ENCODE measurements at places on chromosomes 1 and 21. TPM values are rescaled to one million over a fixed set of nuclear protein-coding genes. Genes with fewer than 3 reads are reported as not detected.

DNA sequence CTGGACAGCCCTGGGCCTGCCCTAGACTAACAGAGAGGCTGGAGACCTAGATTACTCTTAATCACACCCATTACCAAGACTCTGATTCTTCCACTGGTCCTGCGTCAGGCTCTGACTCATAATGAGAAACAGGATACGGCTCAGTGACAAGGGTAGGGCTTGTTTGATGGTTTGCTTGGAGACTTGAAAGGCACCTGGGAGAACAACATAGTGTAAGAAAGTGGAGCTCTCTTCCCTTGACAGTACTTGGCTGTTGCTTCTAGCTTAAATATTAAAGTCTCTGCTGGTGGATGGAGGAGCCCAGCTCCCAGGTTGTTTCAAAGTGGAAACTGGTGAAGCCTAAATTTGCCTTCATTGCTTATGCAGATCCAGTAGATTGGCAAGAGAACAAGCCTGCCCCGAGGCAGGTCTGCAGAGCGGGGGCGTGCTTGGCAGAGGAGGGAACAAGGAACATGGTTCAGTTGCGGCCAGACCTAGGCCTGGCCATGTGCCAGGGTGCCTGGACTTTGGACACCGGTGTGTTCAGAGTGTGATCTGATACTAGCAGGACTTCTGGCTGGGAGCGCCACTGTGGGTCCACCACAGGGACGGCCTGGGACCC, 480.6 kb downstream of the CAMTA1 start:
- H3K4me1 ChIP-seq, result no peaks in the 10 kb centered on the region
- no peak for DNase-seq
- H3K27ac ChIP-seq, result no peak overlapping the region
- no peak overlapping the region for H3K4me3 ChIP-seq
- no peaks in the 10 kb centered on the region for H3K36me3 ChIP-seq

DNA sequence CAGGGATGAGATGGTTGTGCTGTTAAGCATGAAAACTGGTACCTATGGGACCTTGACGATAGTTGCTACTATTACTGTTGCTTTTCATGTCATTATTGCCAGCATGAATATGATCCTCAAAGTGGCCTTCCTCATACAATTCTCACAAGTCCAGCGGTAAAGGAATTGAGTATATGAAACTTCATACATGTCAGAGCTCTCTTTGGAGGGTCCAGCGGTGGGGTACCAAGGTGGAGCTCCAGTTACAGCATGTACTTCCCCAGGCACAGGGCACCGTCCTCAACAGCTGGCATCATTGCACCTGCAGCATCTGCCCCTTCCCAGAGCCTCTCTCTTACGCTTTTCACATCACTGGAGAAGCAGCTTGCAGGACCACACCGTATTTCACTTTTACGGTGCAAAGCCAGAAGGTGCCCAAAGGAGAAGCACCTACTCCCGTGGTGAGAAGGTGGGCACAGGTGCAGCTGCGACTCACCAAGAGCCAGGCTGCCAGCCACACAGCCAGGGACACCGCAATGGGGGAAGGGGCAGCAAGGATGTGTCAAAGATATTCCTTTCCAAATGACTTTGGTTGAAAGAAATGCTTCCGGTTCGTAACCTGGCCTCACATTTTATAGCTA, 166.4 kb upstream of the IRF2BP2 start:
- no peak overlapping the region for H3K27ac ChIP-seq
- no peaks in the 10 kb centered on the region for H3K27me3 ChIP-seq
- peaks cover 13% of the 10 kb centered on the region for H3K4me1 ChIP-seq
- H3K36me3 ChIP-seq, result peaks cover 1% of the 10 kb centered on the region
- H3K4me3 ChIP-seq, result no peak overlapping the region

HTR6 gene
- total RNA-seq, result 0.11 TPM

FRRS1 gene
- 22.5 TPM for total RNA-seq

GRCh38 chr1:172083191-172083590, 241.9 kb downstream of the DNM3 start:
- H3K4me3 ChIP-seq, result no peak overlapping the region
- DNase-seq, result no peak
- H3K27ac ChIP-seq, result no peak overlapping the region
- H3K27me3 ChIP-seq, result no peaks in the 10 kb centered on the region
- peaks cover 29% of the 10 kb centered on the region for H3K4me1 ChIP-seq
- H3K36me3 ChIP-seq, result peaks cover 5% of the 10 kb centered on the region

ADORA3 gene
- not detected for total RNA-seq

DNA sequence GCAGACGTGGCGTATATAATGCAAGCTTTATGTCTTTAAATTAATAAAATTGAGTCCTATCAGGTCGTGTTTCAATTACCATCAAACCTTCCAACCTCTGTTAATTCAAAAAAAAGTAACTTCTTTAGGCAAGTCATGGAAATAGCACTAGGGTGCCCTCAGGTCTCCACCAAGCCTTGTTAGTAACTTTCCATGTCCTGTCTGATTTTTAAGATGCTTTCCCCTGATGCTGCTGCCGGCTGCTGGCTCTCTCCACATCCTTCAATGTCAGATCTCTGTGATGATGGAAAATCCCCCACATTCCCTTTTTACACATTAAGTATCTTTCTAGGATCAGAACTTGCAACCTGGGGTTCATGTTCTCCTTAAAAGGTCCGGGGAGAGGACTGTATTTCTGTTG, 3.0 kb downstream of the ERG start:
- no peak overlapping the region for H3K27ac ChIP-seq
- peaks cover 15% of the 10 kb centered on the region for H3K27me3 ChIP-seq
- DNase-seq, result no peak
- no peaks in the 10 kb centered on the region for H3K36me3 ChIP-seq

FMO5 gene
- 0.97 TPM for total RNA-seq

- H3K4me3 ChIP-seq, result no peak overlapping the region
- DNase-seq, result no peak
- H3K36me3 ChIP-seq, result no peaks in the 10 kb centered on the region
- no peak overlapping the region for H3K27ac ChIP-seq
- no peaks in the 10 kb centered on the region for H3K4me1 ChIP-seq
- H3K27me3 ChIP-seq, result peaks cover 26% of the 10 kb centered on the region
Observed at GRCh38 chr1:233928123-233928522, 23.6 kb downstream of the SLC35F3 start.

DNA sequence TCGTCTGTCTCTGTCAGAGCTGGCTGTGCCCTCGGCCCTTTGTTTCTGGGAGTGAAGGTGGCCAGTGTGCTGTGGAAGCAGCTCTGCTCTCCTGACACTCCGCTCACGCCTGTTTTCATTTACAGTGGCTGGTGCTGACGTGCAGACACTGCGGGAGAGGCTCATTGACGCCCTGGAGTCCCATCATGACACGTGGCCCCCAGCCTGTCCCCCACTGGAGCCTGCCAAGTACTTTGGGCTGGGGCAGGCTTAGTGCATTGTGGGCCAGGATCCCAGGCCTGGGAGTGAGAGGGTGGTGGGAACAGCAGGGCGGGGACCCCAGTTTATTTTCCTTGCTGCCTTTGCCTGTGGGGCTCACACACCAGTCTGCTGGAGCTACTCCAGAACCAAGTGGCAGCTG, 21.1 kb downstream of the QSOX1 start:
- peaks cover 4% of the 10 kb centered on the region for H3K36me3 ChIP-seq
- no peaks in the 10 kb centered on the region for H3K27me3 ChIP-seq
- H3K4me1 ChIP-seq, result no peaks in the 10 kb centered on the region

GRCh38 chr1:169091480-169091941, 15.0 kb upstream of the ATP1B1 start:
- H3K36me3 ChIP-seq, result no peaks in the 10 kb centered on the region
- no peak overlapping the region for H3K27ac ChIP-seq
- peaks cover 19% of the 10 kb centered on the region for H3K4me1 ChIP-seq
- H3K4me3 ChIP-seq, result no peak overlapping the region
- H3K27me3 ChIP-seq, result peaks cover 2% of the 10 kb centered on the region
- DNase-seq, result no peak

- H3K4me1 ChIP-seq, result peaks cover 21% of the 10 kb centered on the region
- H3K27me3 ChIP-seq, result no peaks in the 10 kb centered on the region
Observed at GRCh38 chr1:116987256-116987555, 14.4 kb upstream of the CD101 start.

- no peaks in the 10 kb centered on the region for H3K27me3 ChIP-seq
- no peak overlapping the region for H3K4me3 ChIP-seq
- no peak for DNase-seq
- peak overlapping the region; percentile 90 for H3K27ac ChIP-seq
Observed at GRCh38 chr1:119554183-119554582, 47.2 kb downstream of the HSD3B1 start.

F13B gene
- not detected for total RNA-seq

DNA sequence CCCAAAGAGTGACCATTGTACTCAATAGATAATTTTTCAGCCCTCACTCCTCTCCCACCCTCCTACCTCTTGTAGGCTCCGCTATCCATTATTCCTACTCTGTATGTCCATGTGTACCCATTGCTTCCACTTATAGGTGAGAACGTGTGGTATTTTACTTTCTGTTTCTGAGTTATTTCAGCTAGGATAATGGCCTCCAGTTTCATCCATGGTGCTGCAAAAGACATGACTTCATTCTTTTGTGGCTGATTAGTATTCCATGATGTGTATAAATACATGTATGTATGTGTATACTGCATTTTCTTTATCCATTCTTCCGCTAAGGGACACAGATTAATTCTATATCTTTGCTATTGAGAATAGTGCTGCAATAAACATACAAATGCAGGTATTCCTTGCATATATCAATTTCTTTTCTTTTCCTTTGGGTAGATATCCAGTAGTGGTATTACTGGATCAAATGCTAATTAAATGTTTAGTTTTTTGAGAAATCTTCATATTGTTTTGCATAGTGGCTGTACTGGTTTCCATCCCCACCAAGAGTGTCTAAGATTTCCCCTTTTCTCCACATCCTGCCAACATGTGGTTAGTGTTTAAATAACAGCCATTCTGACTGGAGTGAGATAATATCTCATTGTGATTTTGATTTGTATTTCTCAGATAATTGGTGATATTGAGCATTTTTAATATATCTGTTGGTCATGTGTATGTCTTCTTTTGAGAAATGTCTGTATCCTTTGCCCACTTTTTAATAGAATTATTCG, 4.9 kb downstream of the LY9 start:
- no peak overlapping the region for H3K4me3 ChIP-seq
- no peak overlapping the region for H3K27ac ChIP-seq
- no peaks in the 10 kb centered on the region for H3K27me3 ChIP-seq

DNA sequence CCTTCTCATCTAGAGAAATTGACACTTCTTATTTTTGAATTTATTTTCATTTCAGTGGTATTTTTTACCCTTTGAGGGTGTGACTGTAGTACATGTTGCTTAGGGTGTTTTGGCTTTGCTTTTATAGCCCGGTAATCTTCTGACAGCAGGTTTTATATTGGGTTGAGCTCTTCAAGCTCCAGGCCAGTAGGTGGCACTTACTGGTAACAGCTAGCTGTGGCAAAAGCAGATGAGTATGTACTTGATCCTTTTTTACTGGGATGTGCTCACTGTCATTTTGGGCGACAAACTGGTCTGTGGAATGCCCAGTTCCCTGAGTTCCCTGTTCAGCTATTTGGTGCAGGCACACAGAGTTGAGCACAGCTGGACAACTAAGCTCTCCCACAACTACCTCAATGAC, 916.2 kb upstream of the B3GALT2 start:
- no peak overlapping the region for H3K27ac ChIP-seq
- H3K27me3 ChIP-seq, result no peaks in the 10 kb centered on the region
- peaks cover 3% of the 10 kb centered on the region for H3K4me1 ChIP-seq
- no peaks in the 10 kb centered on the region for H3K36me3 ChIP-seq
- no peak for DNase-seq
- H3K4me3 ChIP-seq, result no peak overlapping the region
